Esophagus muscularis mucosa (tissue), 4 donors: ENCODE measurements at places on chromosomes 7 and 10. TPM values are rescaled to one million over a fixed set of nuclear protein-coding genes. Genes with fewer than 3 reads are reported as not detected.
A peak's percentile ranks its signal among the peaks of the same experiment; 100 is the strongest.

- H3K4me3 ChIP-seq, result no peak overlapping the region
- DNase-seq, result no peak
- H3K27ac ChIP-seq, result no peak overlapping the region
- H3K27me3 ChIP-seq, result no peaks in the 10 kb centered on the region
- no peaks in the 10 kb centered on the region for H3K4me1 ChIP-seq
Measured at GRCh38 chr7:156466272-156466671, 174.3 kb upstream of the RNF32 start.

The HTR5A gene
- total RNA-seq, result not detected

- H3K4me3 ChIP-seq, result no peak overlapping the region
- no peaks in the 10 kb centered on the region for H3K27me3 ChIP-seq
- no peak overlapping the region for H3K27ac ChIP-seq
- H3K4me1 ChIP-seq, result no peaks in the 10 kb centered on the region
- DNase-seq, result no peak
- no peaks in the 10 kb centered on the region for H3K36me3 ChIP-seq
Measured at GRCh38 chr10:125329056-125329455, 168.7 kb upstream of the CTBP2 start.

- no peak overlapping the region for H3K27ac ChIP-seq
- H3K27me3 ChIP-seq, result no peaks in the 10 kb centered on the region
- H3K4me3 ChIP-seq, result no peak overlapping the region
Measured at GRCh38 chr7:28619256-28619655, 206.9 kb downstream of the CREB5 start.

The SPAM1 gene
- total RNA-seq, result not detected

DNA sequence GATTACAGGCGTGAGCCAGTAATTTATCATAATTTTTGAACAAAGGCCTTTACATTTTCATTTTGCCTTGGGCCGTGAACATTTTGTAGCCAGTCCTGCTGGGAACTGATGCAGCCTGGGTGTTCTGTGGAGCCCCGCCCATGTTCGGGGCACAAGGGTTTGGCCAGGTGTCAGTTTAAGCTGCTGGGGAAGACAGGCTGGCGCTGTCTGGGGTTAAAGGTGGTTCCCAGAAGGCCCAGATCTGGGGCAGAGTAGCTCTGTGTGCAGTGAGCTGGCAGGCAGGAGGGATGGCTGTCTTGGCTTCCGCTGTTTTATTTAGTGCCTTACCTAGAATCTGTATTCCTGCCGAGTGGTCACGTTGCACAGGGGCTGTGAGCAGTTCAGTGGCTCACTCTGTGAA lies 50.2 kb downstream of the DOCK1 start:
- no peaks in the 10 kb centered on the region for H3K4me1 ChIP-seq
- no peak for DNase-seq
- H3K36me3 ChIP-seq, result no peaks in the 10 kb centered on the region
- no peaks in the 10 kb centered on the region for H3K27me3 ChIP-seq
- H3K27ac ChIP-seq, result no peak overlapping the region

The PHKG1 gene
- 0.26 TPM for total RNA-seq

- DNase-seq, result no peak
- H3K27ac ChIP-seq, result no peak overlapping the region
- no peaks in the 10 kb centered on the region for H3K36me3 ChIP-seq
- no peak overlapping the region for H3K4me3 ChIP-seq
Measured at GRCh38 chr7:14720785-14721184, 181.8 kb downstream of the DGKB start.

DNA sequence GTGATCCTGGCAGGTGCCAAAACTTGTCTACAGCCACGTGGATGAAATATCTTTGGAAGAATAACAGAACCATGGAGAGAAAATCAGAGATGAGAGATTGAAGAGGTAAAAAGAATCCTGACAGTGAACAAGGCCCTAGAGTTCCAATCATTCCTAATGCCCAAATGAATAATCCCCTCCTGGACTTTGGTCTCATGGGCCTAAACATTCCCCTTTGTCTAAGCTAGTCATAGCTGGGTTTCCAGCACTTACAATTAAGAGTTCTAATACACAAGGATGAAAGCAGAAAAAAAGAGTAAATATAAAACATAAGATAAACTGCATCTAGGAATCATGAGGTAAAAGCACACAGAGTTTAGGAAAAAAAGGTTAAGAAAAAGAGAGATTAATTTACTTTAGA lies 40.2 kb downstream of the ARHGAP12 start:
- DNase-seq, result no peak
- H3K36me3 ChIP-seq, result no peaks in the 10 kb centered on the region
- no peak overlapping the region for H3K27ac ChIP-seq
- no peaks in the 10 kb centered on the region for H3K27me3 ChIP-seq
- H3K4me3 ChIP-seq, result no peak overlapping the region
- H3K4me1 ChIP-seq, result peaks cover 31% of the 10 kb centered on the region

DNA sequence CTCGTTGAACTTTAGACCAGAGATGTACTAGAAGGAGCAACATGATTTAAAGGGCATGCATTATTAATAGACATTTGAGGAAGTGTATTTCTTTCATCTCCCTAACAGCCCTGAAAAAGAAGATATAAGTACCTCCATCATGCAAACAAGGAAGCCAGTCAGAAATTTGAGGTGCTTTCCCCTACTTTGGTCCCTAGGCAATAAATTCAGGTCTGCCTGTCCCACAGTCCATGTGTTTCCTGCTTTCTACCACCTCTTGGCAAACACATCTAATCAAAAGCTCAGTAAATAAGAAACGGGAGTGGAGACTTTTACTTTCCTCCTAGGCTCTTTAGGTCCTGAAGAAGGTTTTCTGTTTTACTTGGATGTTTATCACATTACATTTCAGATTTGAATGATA lies 5.2 kb upstream of the SEMA3C start:
- no peak overlapping the region for H3K27ac ChIP-seq
- peaks cover 9% of the 10 kb centered on the region for H3K4me1 ChIP-seq
- H3K4me3 ChIP-seq, result no peak overlapping the region
- H3K36me3 ChIP-seq, result no peaks in the 10 kb centered on the region
- H3K27me3 ChIP-seq, result no peaks in the 10 kb centered on the region

The SLC26A3 gene
- 8.7 TPM for total RNA-seq

The PDE6C gene
- not detected for total RNA-seq

GRCh38 chr10:42827201-42827600 lies 44.6 kb downstream of the BMS1 start:
- no peak overlapping the region for H3K27ac ChIP-seq
- no peak for DNase-seq
- no peaks in the 10 kb centered on the region for H3K4me1 ChIP-seq
- no peak overlapping the region for H3K4me3 ChIP-seq
- no peaks in the 10 kb centered on the region for H3K27me3 ChIP-seq

The TEX36 gene
- total RNA-seq, result not detected

GRCh38 chr10:5941579-5941978 lies 35.8 kb downstream of the IL15RA start:
- H3K4me1 ChIP-seq, result peaks cover 37% of the 10 kb centered on the region
- DNase-seq, result no peak
- no peaks in the 10 kb centered on the region for H3K27me3 ChIP-seq
- no peak overlapping the region for H3K4me3 ChIP-seq
- peaks cover 26% of the 10 kb centered on the region for H3K36me3 ChIP-seq

GRCh38 chr10:86601956-86602602 lies 52.3 kb upstream of the OPN4 start:
- no peak overlapping the region for H3K27ac ChIP-seq
- H3K4me3 ChIP-seq, result no peak overlapping the region
- H3K36me3 ChIP-seq, result no peaks in the 10 kb centered on the region

DNA sequence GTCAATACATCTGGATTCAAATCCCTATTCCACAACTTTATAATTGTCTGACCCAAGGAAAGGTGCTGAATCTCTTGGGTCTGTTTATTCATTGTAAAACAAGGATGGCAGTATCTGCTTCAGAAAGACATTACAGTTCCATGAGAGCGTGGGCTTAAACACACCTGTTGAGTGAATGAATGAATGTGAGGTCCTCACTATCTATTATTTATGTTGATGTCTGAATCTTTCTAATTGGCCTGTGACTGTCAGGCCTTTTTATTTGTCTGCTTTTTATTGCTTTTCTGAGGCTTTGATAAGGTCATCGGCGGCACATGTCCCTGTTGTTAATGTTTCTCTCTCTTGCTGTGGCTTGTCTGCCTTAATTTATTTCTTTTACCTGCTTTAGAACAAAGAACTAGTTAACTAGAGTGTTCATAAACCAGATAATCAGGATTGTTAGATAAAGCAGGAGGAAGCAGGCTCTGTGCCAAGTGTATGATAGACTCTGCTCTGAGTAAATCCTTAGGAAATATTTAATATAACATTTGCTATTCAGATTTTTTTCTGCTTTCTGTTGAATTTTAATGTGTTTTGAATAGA lies 42.3 kb upstream of the CYCS start:
- H3K27ac ChIP-seq, result no peak overlapping the region
- no peaks in the 10 kb centered on the region for H3K27me3 ChIP-seq
- DNase-seq, result no peak
- no peak overlapping the region for H3K4me3 ChIP-seq

The POMZP3 gene
- 16.4 TPM for total RNA-seq

The ATXN7L1 gene
- total RNA-seq, result 8.2 TPM

- no peaks in the 10 kb centered on the region for H3K27me3 ChIP-seq
- H3K27ac ChIP-seq, result no peak overlapping the region
- H3K4me3 ChIP-seq, result no peak overlapping the region
- H3K36me3 ChIP-seq, result no peaks in the 10 kb centered on the region
Measured at GRCh38 chr7:151095828-151096475, 9.7 kb downstream of the AGAP3 start.

- peaks cover 88% of the 10 kb centered on the region for H3K4me1 ChIP-seq
- no peak overlapping the region for H3K27ac ChIP-seq
- peaks cover 26% of the 10 kb centered on the region for H3K36me3 ChIP-seq
- DNase-seq, result no peak
- H3K4me3 ChIP-seq, result no peak overlapping the region
- no peaks in the 10 kb centered on the region for H3K27me3 ChIP-seq
Measured at GRCh38 chr10:29666201-29666600, 31.4 kb upstream of the SVIL start.

DNA sequence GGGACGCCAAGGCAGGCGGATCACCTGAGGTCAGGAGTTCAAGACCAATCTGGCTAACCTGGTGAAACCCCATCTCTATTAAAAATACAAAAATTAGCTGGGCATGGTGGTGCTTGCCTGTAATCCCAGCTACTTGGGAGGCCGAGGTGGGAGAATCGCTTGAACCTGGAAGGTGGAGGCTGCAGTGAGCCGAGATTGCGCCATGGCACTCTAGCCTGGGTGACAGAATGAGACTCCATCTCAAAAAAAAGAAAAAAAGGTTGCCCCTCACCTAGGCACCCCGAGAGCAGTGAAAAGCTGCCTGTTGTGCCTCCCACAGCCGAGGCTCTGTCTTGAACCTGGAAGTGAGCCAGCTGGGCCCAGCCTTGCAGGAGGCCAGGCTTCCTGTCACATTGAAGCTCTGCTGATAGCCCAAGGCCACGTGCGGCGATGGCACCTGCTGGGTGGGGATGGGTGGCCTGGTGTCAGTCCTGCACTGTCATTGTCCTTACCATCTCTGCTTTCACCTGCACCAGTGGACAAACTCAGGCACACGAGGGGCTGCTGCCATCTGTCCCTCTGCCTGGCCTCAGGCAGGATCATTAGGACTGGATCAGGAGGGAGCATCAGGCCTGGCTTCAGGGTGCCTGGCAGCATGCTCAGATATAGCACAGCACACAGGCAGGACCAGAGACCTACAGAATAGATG lies 37.8 kb downstream of the DNAJB12 start:
- peaks cover 64% of the 10 kb centered on the region for H3K4me1 ChIP-seq
- no peaks in the 10 kb centered on the region for H3K27me3 ChIP-seq
- no peak for DNase-seq
- H3K27ac ChIP-seq, result peak overlapping the region; percentile 75
- H3K36me3 ChIP-seq, result no peaks in the 10 kb centered on the region
- H3K4me3 ChIP-seq, result no peak overlapping the region

GRCh38 chr10:101843032-101844021 lies at the start of gene KCNIP2:
Gene KCNIP2 (minus strand): TSS chr10:101843800. CDS start chr10:101843568, 232 bp downstream.
- H3K4me1 ChIP-seq, result peaks cover 47% of the 10 kb centered on the region
- H3K27me3 ChIP-seq, result no peaks in the 10 kb centered on the region
- no peak for DNase-seq

- no peak overlapping the region for H3K4me3 ChIP-seq
- DNase-seq, result no peak
- peaks cover 13% of the 10 kb centered on the region for H3K36me3 ChIP-seq
Measured at GRCh38 chr10:71299071-71299785, 19.8 kb upstream of the SLC29A3 start.

GRCh38 chr7:150994141-150994837 lies 3.5 kb downstream of the NOS3 start:
- DNase-seq, result no peak
- H3K27me3 ChIP-seq, result no peaks in the 10 kb centered on the region
- peak overlapping the region; percentile 37 for H3K4me3 ChIP-seq
- H3K36me3 ChIP-seq, result no peaks in the 10 kb centered on the region

The ADCY1 gene
- 1.3 TPM for total RNA-seq

The ITPRID1 gene
- total RNA-seq, result not detected

DNA sequence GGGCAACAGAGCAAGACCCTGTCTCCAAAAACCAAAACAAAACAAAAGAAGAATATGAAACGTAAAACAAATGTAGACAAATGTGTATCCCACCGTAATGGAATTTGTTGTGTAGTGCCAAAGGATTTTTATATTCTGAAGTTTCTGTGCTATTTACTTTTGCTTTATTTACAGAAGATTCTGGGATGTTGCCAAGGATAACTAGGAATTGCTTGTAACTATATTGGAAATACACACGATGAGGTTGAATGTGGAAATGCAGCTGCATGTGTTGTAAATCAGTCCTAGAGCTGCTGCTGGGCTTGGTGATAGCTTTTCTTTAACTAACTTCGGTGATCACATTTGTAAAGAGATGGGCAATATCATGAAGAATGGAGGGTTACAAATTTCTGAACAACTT lies 39.5 kb downstream of the GALNT17 start:
- no peaks in the 10 kb centered on the region for H3K27me3 ChIP-seq
- no peak overlapping the region for H3K27ac ChIP-seq
- H3K4me1 ChIP-seq, result peaks cover 12% of the 10 kb centered on the region
- H3K36me3 ChIP-seq, result no peaks in the 10 kb centered on the region

GRCh38 chr7:75716992-75717626 lies 21.6 kb downstream of the HIP1 start:
- H3K4me3 ChIP-seq, result no peak overlapping the region
- H3K27me3 ChIP-seq, result no peaks in the 10 kb centered on the region
- peaks cover 3% of the 10 kb centered on the region for H3K36me3 ChIP-seq
- peaks cover 17% of the 10 kb centered on the region for H3K4me1 ChIP-seq
- no peak for DNase-seq

DNA sequence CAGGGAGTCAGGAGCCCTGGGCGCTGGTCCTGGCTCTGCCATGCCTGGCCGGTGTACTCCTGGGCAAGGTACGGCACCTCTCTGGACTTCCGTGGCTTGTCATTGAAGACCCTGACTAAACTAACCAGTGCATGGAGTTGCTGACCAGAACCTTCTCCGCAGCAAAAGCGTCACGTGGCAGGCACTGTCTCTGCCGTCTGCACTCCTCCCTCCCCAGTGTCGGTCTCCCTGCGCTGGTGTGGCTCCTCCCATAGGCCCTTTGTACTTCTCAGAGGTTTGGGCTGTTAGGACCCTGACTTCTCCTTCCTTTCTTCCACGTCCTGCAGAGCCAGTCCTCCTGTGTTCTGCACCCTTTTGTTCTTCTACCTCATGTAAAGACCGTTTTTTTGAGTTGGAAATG lies 100.6 kb upstream of the CREB5 start:
- no peak overlapping the region for H3K27ac ChIP-seq
- no peak for DNase-seq
- H3K4me3 ChIP-seq, result no peak overlapping the region
- H3K27me3 ChIP-seq, result no peaks in the 10 kb centered on the region
